ENCODE measurements at places on chromosomes 6 and 20.

DNA sequence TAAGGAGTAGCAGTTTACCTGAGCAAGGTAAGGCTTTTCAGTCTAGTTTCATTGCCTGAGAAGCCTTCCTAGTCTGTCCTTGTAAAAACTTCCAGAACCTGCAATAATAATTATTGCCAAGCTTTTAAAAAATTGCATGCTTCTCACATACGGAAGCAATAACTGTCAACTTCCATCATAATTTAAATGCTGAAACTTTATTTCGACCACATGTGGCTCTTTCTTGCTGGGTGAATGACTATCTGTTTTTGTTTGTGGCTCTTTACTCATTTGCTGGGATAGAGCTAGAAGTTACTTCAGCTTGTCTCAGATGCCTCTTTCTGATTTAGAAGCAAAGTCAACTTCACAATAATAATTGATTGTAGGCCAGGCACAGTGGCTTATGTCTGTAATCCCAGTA lies 95.9 kb upstream of the COL21A1 start:
- DNase-seq = no peak

DNA sequence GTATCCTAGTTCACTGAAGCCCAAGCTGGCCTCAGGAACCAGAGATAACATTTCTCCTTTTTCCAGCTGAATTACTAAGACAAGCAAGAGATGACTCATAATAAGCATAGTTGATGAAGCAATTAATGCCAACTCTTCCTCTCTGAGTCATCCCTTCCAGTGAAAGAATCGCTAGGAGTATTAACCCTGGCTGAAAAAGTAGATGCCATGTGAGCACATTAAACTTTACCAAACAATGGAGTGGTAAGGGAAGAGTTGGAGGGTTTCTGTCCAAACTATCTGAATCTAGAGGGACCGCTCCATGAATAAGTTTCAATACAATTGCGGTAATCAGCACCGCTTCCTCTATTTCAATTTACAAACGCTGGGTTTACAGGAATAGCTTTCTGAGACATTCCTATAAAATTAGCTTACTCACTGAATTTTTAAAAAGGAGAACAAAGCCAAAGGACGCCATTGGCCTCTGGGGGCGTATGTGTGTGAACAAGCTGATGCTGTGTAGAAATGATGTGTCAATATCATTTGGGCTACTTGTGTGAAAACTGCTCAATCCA lies 48.3 kb downstream of the ATXN1 start:
- no peak for DNase-seq

DNA sequence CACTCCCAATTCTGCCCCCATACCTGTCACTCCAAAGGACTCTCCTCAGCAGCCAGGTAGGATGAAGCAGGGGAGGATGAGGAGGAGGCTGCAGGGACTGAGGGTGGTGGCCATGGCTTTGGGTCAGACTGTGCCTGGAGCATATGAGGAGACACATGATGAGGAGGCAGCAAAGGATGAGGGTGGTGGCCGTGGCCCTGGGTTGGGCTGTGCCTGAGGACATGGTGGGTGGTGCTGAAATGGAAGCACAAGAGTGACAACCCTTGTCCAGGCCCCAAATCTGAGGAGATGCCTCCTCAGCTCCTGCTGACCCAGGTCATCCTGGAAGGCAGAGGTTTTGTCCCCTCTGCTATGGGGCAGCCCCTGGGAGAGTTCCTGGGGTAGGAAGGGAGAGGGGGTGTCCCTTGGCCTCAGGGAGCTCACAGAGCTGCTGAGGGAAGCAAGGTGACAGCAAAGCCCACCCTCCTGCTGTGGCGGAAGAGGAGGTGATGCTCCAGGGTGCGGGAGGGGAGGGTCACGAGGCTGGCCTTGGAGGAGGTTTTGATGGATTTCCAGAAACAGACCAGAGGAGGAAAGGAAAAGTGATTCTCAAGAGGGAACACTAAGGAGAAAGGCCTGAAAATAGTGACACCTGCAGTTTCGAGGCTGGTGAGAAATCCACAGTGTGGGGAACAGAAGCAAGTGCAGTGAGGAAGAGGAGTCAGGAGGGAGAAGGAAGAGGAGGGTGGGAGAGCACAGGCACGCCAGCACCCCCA lies 4.6 kb downstream of the RAET1G start:
- no peak for DNase-seq

GRCh38 chr20:34062570-34063482 lies 49.2 kb downstream of the EIF2S2 start:
- DNase-seq = no peak

- DNase-seq = no peak
Measured at GRCh38 chr20:44632103-44632752, 19.3 kb downstream of the ADA start.

DNA sequence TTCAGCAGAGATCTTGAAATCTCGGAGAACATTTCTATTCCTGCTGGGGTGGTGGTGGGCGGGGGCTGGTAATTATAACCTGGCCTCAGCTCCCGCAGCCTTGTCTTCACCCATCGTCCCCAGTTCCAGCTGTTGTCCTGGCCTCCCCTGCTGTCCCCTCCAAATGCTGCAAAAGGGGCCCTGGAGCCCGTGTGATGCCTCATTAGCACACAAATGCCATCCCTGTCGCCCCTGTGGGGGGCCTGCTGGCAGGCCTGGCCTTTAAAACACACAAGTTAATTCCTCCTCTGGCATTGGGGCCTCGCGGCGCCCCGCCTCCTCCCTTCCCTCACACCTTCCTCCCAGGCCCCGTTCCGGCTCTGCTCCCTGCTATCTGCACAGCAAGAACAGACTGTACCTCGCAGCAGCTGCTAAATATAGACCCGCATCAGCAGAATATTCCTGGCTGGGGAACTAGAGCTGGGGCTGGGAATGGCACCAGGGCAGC lies 85.7 kb downstream of the CDH22 start:
- no peak for DNase-seq

- DNase-seq = no peak
Measured at GRCh38 chr20:54212226-54212625, 4.3 kb downstream of the PFDN4 start.

DNA sequence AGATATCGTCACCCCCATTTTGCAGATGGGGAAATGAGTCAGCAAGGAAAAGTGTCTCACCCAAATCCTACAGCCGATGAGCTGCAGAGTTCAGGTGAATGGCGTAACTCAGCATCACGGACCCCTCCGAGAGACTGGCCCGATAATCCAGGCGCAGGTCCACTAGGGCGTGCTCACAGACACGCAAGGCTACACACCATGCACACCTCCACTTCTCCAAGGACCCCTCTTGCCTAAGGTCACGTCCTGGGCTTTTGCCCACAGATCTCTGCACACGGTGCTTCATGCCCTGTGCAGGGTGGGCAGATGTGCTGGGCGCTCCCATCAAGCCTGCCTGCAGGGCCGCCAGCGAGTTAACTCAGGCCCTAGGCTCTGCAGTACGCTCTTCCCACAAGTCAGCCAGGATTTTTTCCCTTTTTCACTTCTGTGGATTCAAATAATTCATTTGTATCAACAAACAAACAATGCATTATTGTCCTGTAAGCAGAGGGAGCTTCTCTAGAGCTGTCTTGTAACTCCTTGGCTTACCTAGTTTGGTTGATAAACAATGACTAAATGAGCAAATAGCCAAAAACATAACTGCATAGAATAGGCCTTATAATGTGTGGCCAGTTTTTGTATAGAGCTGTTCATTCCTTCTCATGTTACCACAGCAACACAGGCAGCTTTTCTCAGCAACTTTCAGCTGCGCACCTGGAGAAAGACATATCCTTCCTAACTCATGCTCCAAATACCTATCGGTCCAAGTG lies 139.1 kb downstream of the AGPAT4 start:
- no peak for DNase-seq

All from stimulated activated CD8-positive, alpha-beta memory T cell treated with anti-CD3 and anti-CD28 coated beads, Interleukin-7, amount 100 ng/mL, for 4 hours (primary cell).